NCI-H1417 treated with DMSO at 0.1 percent for 48 hours (cell line): ENCODE measurements at places on chromosomes 7 and 10.

GRCh38 chr7:55087521-55087961 is 68.7 kb downstream of the EGFR start:
- DNase-seq: no peak

DNA sequence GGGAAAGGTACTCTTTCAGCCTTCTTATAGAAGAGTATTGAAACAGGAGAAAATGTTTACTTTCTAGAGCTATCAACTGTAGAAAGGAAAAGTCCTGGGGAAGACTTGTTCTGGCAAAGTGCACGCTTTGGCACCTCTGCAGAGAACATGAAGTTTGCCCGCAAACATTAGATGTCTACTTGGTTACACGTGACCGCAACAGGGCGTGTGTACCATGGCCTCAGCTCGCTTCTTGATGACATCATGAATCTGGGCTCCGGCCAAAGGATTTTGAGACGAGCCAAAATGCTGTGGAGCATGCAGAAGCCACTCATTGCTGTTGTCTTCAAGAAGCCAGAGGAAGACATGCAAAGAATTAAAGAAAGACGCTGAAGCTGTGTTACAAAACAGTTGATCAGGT is 8.6 kb upstream of the TAS2R60 start:
- no peak for DNase-seq

- DNase-seq: peak; percentile 24
Observed at GRCh38 chr7:141220263-141220880, 146.5 kb downstream of the TMEM178B start.

- DNase-seq: no peak
Observed at GRCh38 chr10:85792533-85792858, 574.1 kb downstream of the GRID1 start.

DNA sequence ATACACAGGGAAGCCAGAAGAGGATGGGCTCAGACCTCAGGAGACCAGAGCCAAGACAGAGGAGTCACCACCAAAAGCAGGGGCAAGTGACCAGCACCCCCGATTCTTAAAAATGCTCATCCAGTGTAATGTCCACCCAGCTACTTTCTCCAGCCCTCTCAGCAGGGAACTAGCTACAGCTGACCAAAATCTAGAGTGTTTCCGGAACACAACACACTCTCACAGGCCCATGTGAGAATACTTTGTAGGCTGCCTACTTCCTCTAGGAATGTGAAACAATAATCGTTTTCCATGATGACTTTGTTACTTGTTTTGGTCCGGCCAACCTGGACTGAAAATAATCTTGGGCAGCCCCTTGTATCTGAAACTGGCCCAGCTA is 14.5 kb downstream of the PSAP start:
- DNase-seq: no peak

- DNase-seq: no peak
Observed at GRCh38 chr10:68144709-68145108, 35.4 kb downstream of the MYPN start.

- DNase-seq: no peak
Observed at GRCh38 chr10:5684971-5685763, 529 bp downstream of the TASOR2 start.

DNA sequence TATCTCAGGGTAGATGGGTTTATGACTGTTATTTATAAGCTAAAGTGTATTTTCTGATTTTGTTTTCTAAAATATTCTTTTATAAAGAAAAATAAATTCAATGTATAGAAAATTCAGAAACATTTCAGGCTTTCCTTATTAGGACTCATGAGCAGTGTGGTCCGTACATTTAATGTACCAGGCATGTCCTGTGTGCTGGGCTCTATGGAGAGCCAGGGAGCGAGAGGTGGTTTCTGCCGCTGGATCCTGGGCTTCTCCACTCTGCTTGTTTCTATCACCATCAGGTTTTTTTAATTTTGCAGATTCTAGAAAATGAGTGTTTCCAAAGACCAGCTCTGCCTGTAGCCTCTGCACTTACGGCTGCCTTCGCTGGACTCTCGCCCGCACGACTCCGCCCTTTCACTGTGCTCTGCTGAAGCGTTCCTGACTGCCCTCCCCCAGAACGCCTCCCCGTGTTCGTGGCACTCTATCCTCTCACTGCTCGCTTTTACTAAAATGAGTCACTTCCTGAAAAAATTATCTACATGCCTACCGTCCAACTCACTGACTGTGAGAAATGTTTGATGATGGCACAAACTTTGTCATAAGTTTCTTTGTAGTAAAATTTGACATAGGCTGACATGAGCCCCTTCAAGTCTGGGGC is 188.5 kb downstream of the ZMYND11 start:
- DNase-seq: no peak

GRCh38 chr7:138934861-138935260 is 46.3 kb downstream of the KIAA1549 start:
- no peak for DNase-seq

GRCh38 chr10:23172429-23173213 is 19.5 kb upstream of the PTF1A start:
- DNase-seq: no peak

- no peak for DNase-seq
Observed at GRCh38 chr10:7333961-7334641, 76.7 kb downstream of the SFMBT2 start.

GRCh38 chr10:90788968-90789367 is 68.9 kb downstream of the HTR7 start:
- no peak for DNase-seq

GRCh38 chr7:16881844-16882243 is at the start of gene AGR3:
Gene AGR3, minus strand, starts transcription at chr7:16881983. Its CDS starts 3,365 bp downstream, at chr7:16878618.
- DNase-seq: no peak

GRCh38 chr10:47060993-47061500 is 149.8 kb downstream of the PTPN20 start:
- no peak for DNase-seq

DNA sequence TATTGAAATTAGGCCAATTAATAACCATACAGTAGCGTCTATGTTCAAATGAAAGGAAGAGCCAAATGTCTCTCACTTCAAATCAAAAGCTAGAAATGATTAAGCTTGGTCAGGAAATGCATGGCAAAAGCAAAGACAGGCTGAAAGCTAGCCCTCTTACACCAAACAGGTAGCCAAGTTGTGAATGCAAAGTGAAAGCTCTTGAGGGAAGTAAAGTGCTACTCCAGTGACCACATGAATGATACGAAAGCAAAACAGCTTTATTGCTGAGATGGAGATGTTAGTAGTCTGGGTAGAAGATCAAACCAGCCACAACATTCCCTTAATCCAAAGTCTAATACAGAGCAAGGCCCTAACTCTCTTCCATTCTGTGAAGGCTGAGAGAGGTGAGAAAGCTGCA is 123.8 kb downstream of the TEX36 start:
- no peak for DNase-seq

DNA sequence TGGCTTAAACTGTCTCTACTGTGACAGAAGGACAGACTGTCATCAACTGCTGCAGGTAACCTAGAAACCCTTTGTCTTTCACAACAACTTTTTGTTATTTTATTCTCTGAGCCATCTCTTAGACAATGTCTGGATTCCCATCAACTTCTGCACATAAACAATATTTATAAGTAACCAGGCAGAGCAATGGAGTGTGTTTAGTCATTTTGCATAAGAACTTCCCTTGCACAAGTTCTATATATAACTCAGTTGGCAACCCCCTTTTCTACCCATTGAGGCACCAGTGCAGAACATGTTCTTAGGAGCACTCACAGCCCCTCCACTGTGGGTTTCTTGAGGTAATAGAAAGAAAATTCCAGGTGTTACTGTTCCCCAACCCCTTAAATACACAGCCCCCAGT is 65.0 kb upstream of the IL6 start:
- no peak for DNase-seq
